ENCODE measurements at places on chromosomes 5 and 9.

DNA sequence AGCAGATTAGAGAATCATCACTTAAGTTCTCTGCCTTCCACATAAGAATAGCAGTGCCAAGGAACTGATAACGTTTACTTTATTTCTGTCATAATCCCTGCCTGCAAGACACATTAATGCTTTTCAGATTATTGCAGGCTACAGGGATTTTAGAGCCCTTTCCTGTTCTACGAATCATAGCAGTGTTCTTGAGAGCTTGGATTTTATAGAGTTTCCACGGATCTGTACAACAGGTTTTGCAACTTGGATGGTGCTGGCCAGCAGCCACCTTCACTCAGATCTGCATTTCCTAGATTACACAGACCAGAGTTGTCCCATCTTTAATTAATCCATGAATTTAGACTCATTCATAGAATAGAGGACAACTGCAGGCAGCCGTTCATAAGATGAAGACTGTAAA is 38.1 kb downstream of the SLC12A2 start:
- no peak overlapping the region for H3K27ac ChIP-seq
- DNase-seq, result peak; percentile 3
- peaks cover 5% of the 10 kb centered on the region for H3K4me1 ChIP-seq
- H3K36me3 ChIP-seq, result peaks cover 9% of the 10 kb centered on the region
- H3K4me3 ChIP-seq, result no peak overlapping the region

DNA sequence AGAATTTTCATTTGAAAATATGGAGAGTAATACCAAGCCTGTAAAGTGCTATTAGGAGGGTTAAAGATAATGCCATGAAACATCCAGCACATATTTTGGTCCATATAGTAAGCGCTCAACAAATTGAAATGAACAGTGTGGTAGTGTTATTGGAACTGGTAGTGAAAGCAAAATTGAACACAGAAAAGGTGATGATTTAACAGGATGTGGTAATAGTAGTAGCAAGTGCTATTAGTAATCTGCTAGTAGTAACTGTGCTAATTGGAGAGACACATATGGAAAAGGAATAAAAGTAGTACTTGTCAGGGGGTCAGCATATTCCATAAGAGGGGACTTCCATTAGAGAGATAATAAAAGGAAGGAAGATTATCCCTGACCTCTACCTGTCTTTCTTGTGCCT is 187.3 kb downstream of the HTR1A start:
- H3K4me3 ChIP-seq, result no peak overlapping the region
- no peak overlapping the region for H3K27ac ChIP-seq
- no peaks in the 10 kb centered on the region for H3K4me1 ChIP-seq
- no peak for DNase-seq
- H3K36me3 ChIP-seq, result no peaks in the 10 kb centered on the region

DNA sequence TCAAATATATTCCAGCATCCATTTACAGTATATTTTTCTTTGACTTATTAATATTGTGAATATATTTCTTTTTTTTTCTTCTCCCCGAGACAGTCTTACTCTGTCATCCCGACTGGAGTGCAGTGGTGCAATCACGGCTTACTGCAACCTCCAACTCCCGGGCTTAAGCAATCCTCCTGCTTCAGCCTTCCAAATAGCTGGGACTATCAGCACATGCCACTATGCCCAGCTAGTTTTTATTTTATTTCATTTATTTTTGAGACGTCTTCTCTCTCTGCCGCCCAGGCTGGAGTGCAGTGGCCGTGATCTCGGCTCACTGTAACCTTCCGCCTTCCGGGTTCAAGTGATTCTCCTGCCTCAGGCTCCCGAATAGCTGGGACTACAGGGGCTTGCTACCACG is 7.4 kb upstream of the GLIPR2 start:
- H3K36me3 ChIP-seq, result no peaks in the 10 kb centered on the region
- H3K27me3 ChIP-seq, result no peaks in the 10 kb centered on the region
- no peak for DNase-seq
- no peak overlapping the region for H3K27ac ChIP-seq
- no peaks in the 10 kb centered on the region for H3K4me1 ChIP-seq
- H3K4me3 ChIP-seq, result no peak overlapping the region

DNA sequence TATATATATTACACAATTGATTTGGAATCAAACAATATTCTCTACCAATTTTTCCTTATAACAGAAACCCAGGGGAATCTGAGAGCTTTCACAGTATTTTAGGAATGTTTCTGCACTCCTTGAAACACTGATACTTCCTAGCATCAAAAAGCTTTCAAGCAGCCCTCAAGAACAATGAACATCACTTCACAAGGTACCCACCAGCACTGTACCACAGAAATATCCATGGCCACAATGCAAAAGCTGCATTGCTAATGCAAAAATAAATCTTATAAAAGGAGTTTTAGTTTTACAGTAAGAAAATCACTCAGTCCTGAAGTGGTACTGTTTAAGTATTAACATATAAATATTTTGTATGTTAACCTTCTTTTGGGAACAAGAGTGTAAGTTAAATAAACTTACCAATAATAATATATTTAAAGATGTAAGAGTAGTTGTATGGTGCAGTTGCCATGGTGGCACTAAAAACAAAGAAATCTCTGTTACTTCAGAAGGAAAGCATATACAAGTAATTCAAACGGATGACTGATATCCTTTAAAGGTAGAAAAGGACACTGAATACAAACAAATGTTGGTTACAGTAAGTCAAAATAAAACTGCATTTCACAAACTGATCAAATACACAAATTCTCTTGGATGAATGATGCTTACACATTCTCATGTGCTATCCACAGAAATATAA is 8.6 kb downstream of the RAB14 start:
- H3K4me1 ChIP-seq, result no peaks in the 10 kb centered on the region
- no peak overlapping the region for H3K27ac ChIP-seq

GRCh38 chr5:149643781-149644180 is 62.5 kb downstream of the ARHGEF37 start:
- peaks cover 9% of the 10 kb centered on the region for H3K4me1 ChIP-seq
- H3K36me3 ChIP-seq, result no peaks in the 10 kb centered on the region
- H3K4me3 ChIP-seq, result no peak overlapping the region
- H3K27me3 ChIP-seq, result no peaks in the 10 kb centered on the region
- H3K27ac ChIP-seq, result no peak overlapping the region

DNA sequence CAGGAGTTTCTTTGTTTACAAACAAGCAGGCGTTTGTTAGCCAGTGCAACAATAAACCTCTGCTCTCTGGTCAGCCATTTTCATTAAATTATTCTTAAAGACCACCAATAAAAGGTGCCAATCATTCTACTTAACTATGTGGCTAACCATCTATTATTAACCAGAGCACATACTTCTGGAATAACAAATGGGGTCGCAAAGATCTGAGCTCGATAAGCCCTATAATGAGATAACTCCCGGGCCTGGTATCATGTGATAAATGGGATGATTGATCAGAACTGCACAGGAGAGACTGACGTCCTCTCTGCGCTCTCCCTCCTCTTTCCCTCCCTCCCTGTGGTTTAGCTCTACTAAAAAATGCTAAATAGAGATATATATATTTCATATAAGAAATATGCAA is 488.2 kb downstream of the NTRK2 start:
- no peak for DNase-seq
- no peak overlapping the region for H3K27ac ChIP-seq
- no peaks in the 10 kb centered on the region for H3K36me3 ChIP-seq
- H3K4me1 ChIP-seq, result no peaks in the 10 kb centered on the region
- H3K4me3 ChIP-seq, result no peak overlapping the region

DNA sequence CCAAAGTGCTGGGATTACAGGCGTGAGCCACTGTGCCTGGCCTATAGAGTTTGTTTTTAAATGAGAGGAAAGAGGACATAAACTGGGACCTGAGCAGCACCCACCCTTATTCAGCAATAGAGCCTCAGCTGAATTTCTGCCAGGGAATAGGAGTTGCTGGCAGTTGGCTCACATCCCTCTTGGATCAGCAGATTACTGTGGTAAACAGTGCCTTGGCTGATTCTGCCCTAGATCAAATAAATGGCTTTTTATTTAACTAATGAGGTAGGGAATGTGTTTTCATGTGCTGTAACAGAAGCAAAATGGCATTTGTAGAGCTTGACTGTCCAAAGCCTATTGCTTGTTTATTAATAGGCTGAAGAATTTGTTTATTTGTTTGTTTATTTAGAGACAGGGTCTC is 2.1 kb downstream of the ARHGEF37 start:
- H3K27me3 ChIP-seq, result no peaks in the 10 kb centered on the region
- no peak overlapping the region for H3K4me3 ChIP-seq
- H3K4me1 ChIP-seq, result peaks cover 9% of the 10 kb centered on the region
